ENCODE measurements at places on chromosomes 5 and 9. TPM values are rescaled to one million over a fixed set of nuclear protein-coding genes. Genes with fewer than 3 reads are reported as not detected.

GRCh38 chr5:119243888-119244287, 111.9 kb upstream of the TNFAIP8 start:
- DNase-seq = no peak

DNA sequence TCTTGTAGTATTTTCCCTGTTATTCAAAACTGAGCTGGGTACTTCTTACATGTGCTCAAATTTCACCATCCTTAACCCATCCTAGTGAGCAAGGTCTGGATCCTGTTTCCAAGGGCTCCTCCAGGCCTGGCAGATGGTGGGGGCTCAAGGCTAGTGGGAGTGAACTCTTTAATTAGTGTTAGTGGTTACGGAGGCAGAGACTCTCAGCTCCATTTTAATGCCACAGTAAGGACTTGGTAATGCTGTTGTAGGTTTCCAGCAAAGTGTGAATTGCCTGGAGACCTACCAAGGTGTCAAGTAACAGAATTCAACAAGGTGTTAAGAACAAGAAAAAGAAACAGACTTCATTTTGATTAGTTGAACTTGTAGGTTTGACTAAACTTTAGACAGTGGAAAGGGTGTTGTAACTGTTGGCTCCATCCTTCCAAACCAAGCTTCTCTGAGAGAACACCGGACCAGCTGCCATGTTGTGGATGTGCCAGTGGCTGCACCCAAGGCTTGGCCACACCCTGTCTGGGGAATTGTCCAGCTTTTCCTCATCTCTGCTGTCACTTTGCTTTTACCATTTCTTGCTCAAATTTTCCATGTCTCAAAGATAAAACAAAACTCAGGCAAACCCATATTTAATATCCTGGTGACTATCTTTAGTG, 98.7 kb downstream of the ADCY2 start:
- DNase-seq = no peak

DNA sequence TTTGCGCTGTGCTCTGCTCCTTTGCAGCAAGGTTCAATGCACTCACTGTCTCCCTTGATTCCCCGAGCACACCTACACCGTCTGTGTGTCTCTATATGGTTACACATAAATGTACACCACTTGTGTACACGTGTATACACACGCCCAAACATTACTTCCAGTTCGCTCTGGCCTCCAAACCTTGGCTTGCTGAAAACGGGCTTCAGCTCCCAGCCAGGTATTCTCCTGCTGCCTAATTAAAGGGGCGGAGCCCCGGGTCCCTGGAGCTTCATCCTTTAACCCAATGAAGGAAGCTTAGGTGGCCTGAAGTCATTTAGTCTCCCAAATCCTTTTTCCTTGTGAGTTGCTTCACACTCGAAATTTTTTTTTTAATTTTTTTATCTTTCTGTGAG, 4.6 kb downstream of the ISL1 start:
- no peak for DNase-seq

DNA sequence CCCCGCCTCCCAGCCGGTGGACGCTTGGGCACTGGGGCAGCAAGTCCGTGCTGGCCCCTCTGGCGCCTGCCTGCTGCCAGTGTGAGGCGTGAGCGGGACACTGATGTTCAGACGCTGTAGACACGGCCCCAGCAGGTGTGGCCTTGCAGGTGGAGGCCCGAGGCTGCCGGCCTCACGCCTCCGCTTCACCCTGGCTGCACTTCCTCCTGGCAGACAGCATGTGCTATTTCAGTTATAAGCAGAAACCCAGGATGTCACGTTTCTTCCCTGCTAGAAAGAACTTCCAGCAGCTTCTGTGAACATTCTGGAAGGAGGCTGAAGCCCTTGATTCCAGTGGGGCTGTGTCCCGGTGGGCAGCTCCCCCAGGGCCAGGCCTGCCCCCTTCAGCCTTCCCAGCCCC, 114.8 kb upstream of the FCN2 start:
- DNase-seq = no peak

DNA sequence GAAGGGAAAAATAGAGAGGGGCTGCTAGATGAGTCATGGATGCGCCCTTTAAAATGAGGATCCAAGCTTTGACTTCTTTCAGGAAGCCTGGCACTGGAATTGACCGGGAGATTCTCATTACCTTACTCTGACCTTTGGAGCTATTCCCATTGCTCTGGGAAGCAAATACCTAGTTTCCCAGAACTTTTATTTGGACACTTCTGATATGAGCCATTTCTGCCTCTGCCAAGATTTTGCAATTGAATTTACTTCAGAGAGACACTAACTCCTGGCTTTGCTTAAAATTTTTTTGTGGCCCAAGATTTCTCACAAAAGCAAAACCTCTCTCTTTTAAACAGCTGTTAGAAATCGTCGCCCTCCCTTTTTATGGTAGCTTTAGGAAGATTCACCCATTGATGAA, 15.7 kb upstream of the AGXT2 start:
- no peak for DNase-seq

DNA sequence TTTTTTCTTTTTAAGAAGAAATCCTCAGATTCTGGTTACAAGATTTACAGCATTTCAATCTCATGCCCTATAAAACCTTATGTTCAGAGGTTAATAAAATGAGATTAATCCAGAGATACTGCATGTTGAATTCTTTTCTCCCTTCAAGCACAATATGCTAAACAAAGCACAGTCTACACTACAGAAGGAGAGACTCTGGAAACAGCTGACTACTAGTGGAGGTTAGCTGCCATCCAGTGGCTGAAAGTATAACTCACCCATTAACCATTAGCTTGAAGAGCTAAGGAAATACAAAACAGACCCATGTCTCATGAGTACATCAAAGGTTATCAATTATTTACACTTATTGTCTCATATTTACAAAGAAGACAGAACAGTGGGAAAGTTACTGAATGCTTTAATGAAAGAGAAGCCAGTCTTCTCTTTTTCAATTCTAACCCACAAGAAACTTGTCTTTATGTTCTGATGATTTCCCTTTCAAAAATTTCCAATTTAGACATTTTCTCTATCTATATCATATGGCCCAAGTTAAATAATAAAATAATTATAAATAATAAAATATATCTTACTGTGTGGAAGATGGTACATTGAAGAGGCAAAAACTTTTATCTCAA, 12.7 kb upstream of the DNAH5 start:
- DNase-seq = no peak

GRCh38 chr5:96072138-96072790, 110.6 kb upstream of the ELL2 start:
- DNase-seq = no peak

GRCh38 chr5:14240359-14240758, 97.2 kb downstream of the TRIO start:
- DNase-seq = no peak

GRCh38 chr9:115164511-115164974, 46.6 kb upstream of the TNC start:
- no peak for DNase-seq

GRCh38 chr5:80409367-80409966, 1.6 kb downstream of the ZFYVE16 start:
- DNase-seq = no peak

FABP6 gene
- not detected for total RNA-seq

NMUR2 gene
- total RNA-seq = not detected

POMT1 gene
- total RNA-seq = 48.0 TPM

SLC22A4 gene
- total RNA-seq = 5.4 TPM

RASGRF2 gene
- total RNA-seq = 0.92 TPM

PBX3 gene
- 26.6 TPM for total RNA-seq

BTNL8 gene
- not detected for total RNA-seq

Data from chondrocyte (in vitro differentiated cells).